ENCODE measurements at places on chromosomes 6 and 20. TPM values are rescaled to one million over a fixed set of nuclear protein-coding genes. Genes with fewer than 3 reads are reported as not detected.

The SOX18 gene
- 10.5 TPM for polyA plus RNA-seq

The PTGIS gene
- 32.1 TPM for polyA plus RNA-seq

The LAMA2 gene
- polyA plus RNA-seq = 31.4 TPM

The HLA-DMA gene
- 16.1 TPM for polyA plus RNA-seq

The EYS gene
- polyA plus RNA-seq = 0.81 TPM

The CST7 gene
- 0.48 TPM for polyA plus RNA-seq

The HLA-DRB1 gene
- 58.8 TPM for polyA plus RNA-seq

The PSORS1C2 gene
- polyA plus RNA-seq = not detected

The TDP2 gene
- polyA plus RNA-seq = 54.5 TPM

The C6orf58 gene
- 0.84 TPM for polyA plus RNA-seq

The PRR18 gene
- polyA plus RNA-seq = 0.30 TPM

DNA sequence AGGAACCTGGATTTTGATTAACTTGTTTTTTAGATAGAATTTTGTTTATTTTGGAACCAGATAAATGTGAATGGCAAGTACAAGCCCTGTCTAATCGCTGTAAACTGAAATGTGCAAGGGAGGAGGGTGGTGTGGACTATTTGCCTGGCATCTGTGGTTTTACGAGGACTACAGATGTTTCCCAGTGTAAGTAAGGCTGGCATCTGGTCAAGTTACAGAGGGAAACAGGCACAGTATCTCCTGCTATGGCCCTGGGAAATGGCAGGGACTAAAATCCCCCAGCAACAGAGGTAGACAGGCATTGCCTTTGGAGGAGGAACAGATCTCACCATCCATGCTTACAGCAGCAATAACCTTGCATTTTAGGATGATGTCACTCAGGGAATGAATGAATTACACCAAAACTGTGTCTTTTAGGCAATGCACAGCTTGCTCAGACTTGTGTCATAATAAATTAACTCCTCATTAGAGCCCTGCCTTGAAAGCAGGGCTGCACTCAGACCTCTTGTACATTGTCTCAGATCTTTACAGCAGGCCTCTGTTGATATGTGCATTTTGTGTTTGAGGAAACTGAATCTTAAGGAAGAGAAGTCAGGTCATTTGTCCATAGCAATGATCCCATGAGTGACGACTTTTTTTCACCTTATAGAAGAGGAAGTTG is 96.2 kb downstream of the TCP11 start:
- no peak for DNase-seq

- no peak for DNase-seq
Observed at GRCh38 chr6:169132352-169132940, 121.2 kb downstream of the THBS2 start.

GRCh38 chr6:36912586-36912985 is 26.8 kb downstream of the C6orf89 start:
- DNase-seq = no peak

- no peak for DNase-seq
Observed at GRCh38 chr20:3749689-3750531, 17.4 kb downstream of the HSPA12B start.

DNA sequence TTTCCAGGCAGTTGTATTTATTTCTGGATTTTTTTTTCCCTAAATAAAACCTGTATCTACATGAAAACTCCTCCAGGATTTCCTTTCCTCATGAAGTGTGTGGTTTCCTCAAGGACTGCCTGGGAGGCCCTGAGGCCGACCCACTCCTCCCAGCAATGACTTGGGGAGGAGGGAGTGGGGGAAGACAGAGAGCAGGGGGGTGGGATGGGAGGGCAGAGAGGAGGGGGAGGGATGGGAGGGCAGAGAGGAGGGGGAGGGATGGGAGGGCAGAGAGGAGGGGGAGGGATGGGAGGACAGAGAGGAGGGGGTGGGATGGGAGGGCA is 161.8 kb upstream of the AGPAT4 start:
- DNase-seq = no peak

GRCh38 chr6:109478222-109478805 is 4.7 kb downstream of the ZBTB24 start:
- no peak for DNase-seq

DNA sequence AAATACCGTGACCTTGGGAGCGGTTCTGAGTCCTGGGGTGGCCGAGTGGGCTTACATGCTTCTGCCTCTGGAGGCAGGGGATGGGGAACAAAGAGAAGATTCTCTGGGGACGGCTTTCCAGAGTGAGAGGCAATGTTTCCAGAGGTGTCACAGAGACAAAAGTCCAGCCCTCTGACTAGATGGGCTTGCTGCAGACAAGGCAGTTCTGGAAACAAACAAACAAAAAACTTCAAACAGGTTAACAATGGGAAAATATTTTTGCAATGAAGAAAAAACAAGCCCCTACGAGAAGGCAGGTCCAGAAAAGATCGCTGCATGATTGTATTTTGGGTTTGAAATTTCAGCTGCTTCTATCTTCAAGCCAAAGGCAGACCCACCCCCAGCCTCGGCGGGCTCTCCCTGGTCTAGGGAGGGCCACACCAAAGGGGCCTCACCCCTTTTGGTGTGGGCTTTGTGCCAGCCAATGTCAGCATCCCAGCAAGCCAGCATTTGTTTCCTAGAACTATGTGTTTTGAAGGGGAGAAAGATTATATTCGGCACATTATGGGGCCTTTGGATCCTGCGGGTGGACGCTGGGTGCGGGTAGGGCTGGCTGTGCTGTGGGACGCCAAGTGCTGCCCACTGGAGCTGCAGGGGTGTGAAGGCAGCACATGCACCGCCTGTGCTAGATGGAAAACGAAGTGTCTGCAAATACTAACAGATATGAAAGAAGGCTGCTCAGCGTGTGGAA is 42.9 kb downstream of the RIOK1 start:
- no peak for DNase-seq

- no peak for DNase-seq
Observed at GRCh38 chr6:148316308-148316707, 26.3 kb upstream of the SASH1 start.

DNA sequence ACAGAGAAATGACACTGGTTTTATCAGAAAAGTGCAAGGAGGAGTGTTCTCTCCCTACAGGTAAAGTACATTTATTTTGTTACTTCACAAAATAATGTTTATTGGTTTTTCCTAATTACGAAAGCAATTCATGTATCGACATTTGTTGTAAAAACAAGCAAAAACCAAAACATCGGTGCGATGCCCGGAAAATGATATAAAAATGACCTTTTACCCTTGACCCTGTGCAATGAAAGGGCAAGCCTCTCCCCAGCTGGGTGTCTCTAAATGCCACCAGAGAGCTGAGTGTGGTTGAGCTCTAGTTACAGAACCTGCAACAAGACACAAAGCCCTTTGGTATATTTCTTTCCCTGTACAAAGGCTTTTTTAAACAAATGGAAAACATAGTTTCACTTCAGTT is 65.4 kb downstream of the CD164 start:
- no peak for DNase-seq

GRCh38 chr6:166760288-166760687 is 133.2 kb upstream of the RPS6KA2 start:
- DNase-seq = no peak

- no peak for DNase-seq
Observed at GRCh38 chr6:38676974-38677544, 25.9 kb downstream of the GLO1 start.

- no peak for DNase-seq
Observed at GRCh38 chr6:9848094-9848493, 566.8 kb downstream of the TFAP2A start.

DNA sequence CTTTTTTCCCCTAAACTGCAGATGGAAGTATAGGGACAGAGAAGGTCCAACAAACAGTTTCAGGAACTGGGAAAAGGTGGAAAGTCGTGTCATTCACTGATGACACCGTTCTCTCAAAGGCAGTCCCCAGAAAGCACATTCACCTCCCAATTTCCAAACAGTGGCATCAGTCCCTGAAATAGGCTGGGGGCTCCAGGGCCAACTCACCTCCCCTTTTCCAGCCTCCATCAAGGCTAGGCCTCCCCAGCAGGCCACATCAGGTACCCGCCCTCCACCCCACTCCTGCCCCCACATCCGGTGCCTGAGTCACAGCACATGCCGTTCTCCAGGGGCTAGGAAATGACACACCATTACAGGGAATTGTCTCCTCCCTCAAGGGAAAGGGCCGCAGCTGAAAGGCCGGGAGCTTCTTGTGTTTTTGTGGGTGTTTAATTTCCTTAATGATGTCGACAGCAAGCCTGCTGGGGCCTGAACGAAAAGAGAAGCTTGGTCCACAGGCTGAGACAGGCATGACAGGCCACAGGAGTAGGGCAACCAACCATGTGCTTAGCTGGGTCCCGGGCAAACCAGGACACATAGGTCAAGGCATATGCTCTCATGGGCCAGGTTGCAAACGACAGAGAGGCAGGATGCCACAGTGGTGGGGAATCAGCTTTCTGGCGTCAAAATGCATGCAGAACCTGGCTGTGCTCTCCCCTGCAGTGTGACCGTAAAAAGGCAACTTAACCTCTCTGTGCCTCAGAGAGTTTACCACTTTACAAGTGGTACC is 39.2 kb downstream of the ZMYND8 start:
- no peak for DNase-seq

GRCh38 chr20:45518282-45518681 is 2.9 kb upstream of the SPINT3 start:
- DNase-seq = no peak

DNA sequence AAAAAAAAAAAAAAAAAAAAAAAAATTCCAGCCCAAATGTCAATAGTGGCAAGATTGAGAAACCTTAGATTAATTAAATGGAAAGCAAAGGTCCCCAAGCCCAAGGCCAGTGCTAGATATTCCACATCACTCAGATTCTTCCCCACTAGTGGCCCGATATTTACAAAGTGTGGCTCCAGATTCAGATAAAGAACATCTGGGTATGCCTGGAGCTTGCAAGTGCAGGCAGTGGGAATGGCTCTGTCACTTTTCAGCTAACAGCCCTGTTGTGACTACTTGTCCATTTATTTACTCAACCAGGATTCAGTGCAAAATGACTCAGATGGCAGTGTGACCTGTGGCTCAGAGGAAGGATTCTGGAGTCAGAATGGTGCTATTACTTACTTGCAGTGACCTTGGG is 8.2 kb upstream of the KCNB1 start:
- DNase-seq = no peak

- no peak for DNase-seq
Observed at GRCh38 chr6:150426198-150426597, 57.4 kb downstream of the IYD start.

DNA sequence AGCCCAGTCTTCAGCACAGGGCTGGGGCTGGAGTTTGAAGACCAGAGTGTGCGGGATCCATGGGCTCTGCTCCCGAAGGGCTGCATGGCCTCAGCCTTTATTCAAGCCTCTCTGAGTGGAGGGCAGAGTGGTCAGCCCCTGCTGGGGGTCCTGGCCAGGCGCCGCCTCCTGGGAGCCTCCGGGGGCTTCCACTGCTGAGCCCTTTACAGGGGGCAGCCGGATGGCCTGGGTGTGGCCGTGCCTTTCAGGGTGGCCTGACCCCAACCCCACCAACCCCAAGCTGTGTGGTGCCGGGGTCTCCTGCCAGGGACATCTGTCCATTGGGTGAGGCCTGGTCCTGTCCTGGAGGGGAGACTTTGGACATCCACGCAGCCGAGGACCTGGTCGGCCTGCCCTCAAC is 76.0 kb upstream of the SLCO4A1 start:
- DNase-seq = no peak

- DNase-seq = no peak
Observed at GRCh38 chr6:2245877-2246863, 765 bp upstream of the GMDS start.

- no peak for DNase-seq
Observed at GRCh38 chr6:141164042-141164743, 968.5 kb upstream of the GJE1 start.

DNA sequence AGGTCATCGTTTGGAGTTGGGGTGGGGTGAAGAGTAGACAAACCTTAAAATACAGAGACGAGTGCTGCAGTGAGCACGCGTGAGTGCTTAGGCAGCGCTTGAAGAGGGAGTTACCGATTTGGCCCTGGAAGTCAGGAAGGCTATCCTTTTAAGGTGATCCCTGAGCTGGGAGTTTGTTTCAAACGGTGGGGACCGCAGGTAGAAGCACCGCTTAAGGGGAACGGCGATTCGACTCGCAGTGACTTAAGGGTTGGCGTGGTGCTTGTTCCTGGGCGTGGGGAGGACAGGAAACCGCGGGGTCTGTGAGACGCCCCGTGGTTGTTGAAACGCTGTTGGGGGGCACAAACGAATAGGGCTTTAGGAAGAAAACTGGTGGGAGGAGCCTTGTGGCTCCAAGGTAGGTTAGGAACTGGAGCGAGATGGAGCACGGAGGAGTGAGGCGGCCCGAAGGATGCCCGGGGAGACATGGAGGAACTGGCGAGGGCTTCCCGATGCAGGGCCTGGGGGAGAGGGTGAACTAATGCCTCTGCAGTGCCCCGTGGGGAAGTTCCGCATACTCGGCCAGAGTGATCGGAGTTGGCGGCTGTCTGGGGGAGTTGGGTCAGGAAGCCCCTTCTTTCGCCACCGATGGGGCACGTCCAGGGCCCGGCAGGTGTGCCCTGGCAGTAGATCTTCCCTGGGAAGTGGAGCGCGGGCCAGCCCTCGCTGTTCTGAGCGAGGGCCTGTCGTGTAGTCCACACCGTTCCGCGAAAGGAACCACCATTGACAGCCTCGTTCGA is 1.3 kb upstream of the CDYL start:
- DNase-seq = no peak

DNA sequence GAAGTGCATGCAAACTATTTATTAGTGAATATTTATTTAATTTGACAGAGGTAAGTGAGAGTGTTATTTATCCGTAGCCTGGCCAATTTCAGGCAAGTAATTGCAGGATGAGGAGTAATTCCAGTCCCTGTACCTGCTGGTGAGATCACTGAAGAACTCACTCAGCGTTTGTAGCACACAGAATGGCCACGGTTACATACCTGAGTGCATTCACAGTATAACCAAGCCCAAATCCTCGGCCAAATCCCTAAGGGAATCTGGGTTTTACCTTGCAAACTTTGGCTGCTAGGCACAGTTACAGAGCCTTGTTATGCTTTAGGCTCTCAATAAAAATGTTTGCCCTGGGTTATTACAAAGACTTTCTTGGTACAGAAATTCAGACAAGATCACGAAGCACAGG is 93.3 kb downstream of the KCNQ5 start:
- DNase-seq = no peak

- DNase-seq = no peak
Observed at GRCh38 chr6:20479526-20479925, 54.7 kb upstream of the CDKAL1 start.

- DNase-seq = no peak
Observed at GRCh38 chr6:72661411-72661810, 39.5 kb downstream of the KCNQ5 start.

GRCh38 chr20:54132612-54133433 is 41.0 kb downstream of the CYP24A1 start:
- peak; percentile 53 for DNase-seq

DNA sequence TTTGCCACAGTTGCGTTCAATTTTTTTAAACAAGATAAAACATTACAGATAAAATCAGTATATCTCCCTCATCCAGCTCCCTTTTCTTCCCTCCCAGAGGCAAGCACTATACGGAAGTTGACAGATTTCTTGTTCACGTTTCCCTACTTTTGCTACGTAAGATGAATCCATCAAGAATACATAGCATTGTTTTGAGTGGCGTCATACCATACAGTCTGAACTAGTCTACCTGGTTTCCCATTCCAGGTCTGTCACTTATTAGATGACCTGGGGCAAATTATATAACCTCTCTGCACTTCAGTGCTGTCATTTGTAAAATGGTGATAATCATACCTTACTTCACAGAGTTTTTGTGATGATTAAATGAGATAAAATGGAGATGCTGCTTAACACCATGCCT is 184.3 kb upstream of the SOX4 start:
- DNase-seq = no peak

All from left renal cortex interstitium (tissue), 4 donors.